Spinal cord (tissue), 10 donors: ENCODE measurements at places on chromosomes 12 and 14.

DNA sequence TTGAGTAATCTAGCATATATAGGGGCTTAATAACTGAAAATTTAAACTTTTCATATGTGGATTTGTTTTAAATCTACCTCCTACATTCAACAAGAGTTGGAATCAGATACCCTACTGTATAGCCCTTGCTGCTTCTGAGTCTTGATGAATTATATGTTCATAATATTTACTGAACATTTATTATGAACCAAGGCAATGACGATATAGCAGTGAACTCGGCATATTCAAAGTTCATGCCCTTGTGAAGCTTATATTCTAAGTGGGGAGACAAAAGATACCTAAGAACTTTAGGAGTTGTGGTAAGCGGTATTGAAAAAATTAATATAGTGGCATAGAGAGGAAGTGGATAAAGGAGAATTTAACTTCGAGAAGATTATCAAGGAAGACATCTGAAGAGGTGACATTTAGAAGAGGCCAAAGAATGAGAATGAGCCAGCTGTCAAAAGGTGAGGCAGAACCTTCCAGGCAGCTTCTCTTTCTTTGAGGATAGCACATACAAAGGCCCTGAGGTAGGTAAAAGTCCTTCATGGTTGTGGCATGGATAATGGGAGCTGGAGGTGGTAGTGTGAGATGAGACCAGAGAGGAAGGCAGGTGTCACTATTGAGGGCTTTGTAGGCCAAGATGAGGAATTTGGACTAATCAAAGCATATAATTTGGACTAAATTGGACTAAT lies 10.2 kb downstream of the EID3 start:
- no peak overlapping the region for H3K27ac ChIP-seq
- H3K4me1 ChIP-seq = no peaks in the 10 kb centered on the region
- H3K36me3 ChIP-seq = peaks cover 20% of the 10 kb centered on the region
- no peak overlapping the region for H3K4me3 ChIP-seq

DNA sequence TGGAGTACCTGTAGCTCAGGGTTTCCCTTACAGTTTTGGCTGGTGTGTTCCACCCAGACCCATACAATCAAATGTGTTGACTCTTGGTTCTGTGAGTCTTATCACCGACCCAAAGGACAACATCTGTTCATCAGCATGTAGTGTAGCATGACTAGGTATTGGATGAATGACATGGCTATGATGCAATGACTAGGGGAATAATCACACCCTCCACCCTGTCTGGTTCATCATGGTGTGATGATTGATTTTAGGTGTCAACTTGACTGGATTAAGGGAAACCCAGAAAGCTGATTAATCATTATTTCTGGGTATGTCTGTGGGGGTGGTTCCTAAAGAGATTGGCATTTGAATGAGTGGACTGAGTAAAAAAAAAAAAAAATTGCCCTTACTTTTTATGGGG lies 311.3 kb downstream of the DPF3 start:
- H3K4me3 ChIP-seq = no peak overlapping the region
- H3K27ac ChIP-seq = no peak overlapping the region
- no peak for DNase-seq
- no peaks in the 10 kb centered on the region for H3K4me1 ChIP-seq

GRCh38 chr14:39050389-39050788 lies 52.6 kb downstream of the SEC23A start:
- peaks cover 31% of the 10 kb centered on the region for H3K36me3 ChIP-seq
- no peak overlapping the region for H3K4me3 ChIP-seq
- H3K27ac ChIP-seq = no peak overlapping the region
- DNase-seq = no peak
- no peaks in the 10 kb centered on the region for H3K27me3 ChIP-seq
- no peaks in the 10 kb centered on the region for H3K4me1 ChIP-seq

GRCh38 chr14:96062506-96062905 lies 23.3 kb downstream of the C14orf132 start:
- H3K27me3 ChIP-seq = no peaks in the 10 kb centered on the region
- DNase-seq = no peak
- H3K36me3 ChIP-seq = no peaks in the 10 kb centered on the region
- peaks cover 36% of the 10 kb centered on the region for H3K4me1 ChIP-seq
- H3K4me3 ChIP-seq = no peak overlapping the region
- no peak overlapping the region for H3K27ac ChIP-seq

DNA sequence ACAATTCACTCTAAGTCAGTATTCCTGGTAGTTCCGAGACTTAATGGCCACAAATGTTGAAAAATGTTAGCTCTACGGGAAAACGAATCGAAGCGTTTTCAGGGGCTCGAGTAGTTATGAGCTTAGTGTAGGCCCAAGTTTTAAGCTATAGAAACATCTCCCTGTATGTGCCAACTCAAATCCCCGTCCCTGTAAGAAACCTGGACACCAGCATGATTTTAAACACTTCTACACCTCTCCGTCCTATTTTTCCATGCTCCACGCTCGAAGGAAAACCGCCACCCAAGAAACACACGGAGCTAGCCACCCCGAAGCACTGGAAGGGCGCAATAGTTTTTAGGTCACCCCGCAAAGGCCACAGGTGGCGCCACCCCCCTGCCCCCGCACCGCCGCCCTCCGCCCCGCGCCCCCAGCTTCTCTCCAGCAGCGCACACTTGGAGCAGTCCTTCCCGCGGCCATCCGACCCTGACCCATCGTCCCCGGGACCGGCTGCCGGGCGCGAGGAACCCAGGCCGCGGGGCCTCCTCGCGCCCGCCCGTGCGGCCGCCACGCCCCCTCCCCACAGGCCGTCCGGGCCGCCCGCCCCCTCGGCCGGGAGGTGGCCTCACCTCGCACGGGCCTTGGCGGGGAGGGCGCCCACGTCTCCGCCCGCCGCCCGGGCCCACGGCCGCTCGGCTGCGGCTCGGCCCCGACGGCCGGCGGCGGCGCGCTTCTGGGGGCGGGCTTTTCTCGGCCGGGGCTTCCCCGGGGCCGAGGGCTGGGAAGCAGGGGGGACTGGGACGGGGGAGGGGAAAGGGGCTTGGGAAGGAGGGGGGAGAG lies 522 bp downstream of the R3HDM2 start:
- peaks cover 9% of the 10 kb centered on the region for H3K4me1 ChIP-seq
- peak overlapping the region; percentile 67 for H3K4me3 ChIP-seq
- peak overlapping the region; percentile 91 for H3K27ac ChIP-seq
- H3K36me3 ChIP-seq = peaks cover 5% of the 10 kb centered on the region

DNA sequence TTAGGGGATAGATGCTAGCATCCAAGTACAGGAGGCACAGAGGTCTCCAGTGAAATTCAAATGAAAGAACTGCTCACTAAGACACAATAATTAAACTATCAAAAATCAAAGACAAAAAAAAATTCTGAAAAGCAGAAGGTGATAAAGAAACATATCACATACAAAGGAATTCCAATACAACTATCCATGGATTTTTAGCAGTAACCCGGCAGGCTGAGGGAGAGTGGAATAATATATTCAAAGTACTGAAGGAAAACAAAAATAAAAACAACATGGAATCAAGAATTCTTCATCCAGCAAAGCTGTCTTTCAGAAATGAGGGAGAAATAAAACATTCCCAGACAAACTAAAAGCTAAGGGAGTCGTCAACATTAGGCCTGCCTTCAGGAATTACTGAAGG lies 31.9 kb downstream of the A2M start:
- no peak for DNase-seq
- H3K27me3 ChIP-seq = no peaks in the 10 kb centered on the region
- no peaks in the 10 kb centered on the region for H3K36me3 ChIP-seq
- H3K4me3 ChIP-seq = no peak overlapping the region

DNA sequence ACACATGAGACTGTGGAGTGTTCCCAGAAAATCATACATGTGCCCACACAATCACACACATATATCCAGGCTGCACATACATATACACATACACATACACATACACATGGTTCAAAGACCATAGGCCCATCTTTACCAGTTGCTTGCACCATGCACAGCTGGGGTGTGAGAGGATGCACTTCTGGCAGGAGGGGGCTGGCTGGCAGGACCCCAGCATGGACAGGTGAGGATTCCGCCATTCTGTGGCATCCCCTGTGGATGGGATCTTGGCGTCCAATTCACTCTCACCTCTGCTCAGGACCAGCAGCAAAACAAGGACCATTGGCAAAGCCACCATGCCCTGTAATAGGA lies 7.0 kb downstream of the ITGB7 start:
- H3K27me3 ChIP-seq = peaks cover 27% of the 10 kb centered on the region
- no peak overlapping the region for H3K27ac ChIP-seq

DNA sequence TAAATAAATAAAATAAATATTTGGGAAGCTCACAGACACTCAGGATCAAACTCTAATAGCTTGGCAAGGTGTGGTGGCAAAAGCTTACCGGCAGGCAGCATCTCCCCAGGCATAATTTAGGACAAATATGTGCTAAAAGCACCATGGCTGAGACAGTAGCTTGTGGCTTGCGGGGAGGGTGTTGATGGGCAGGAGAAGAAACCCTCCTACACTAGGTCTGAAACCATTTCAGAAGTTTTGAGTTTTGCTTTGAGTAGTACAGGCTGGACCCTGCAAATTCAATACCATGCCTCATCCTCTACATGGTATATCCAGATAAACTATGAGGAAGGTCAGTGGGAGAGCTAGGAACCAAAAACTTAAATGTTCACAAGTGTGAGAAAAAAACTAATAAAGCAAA lies 33.1 kb downstream of the MAP3K9 start:
- no peak for DNase-seq
- H3K27me3 ChIP-seq = no peaks in the 10 kb centered on the region
- H3K36me3 ChIP-seq = no peaks in the 10 kb centered on the region
- H3K4me3 ChIP-seq = no peak overlapping the region

DNA sequence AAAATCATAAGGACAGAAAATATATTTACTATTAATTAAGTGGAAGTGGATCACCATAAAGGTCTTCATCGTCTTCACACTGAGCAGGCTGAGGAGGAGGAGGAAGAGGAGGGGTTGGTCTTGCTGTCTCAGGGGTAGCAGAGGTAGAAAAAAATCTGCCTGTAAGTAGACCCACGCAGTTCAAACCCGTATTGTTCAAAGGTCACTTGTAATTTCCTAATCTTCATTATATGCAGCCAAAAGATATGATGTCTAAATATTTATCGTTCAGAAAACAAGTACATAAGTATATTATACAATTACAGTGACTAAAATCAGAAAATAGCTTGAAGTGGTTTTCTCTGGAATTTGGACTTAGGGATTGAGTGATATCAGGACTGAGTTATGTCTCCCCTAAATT lies 72.1 kb downstream of the GTF2A1 start:
- no peak overlapping the region for H3K4me3 ChIP-seq
- H3K36me3 ChIP-seq = no peaks in the 10 kb centered on the region
- no peak for DNase-seq
- H3K27ac ChIP-seq = no peak overlapping the region
- H3K27me3 ChIP-seq = no peaks in the 10 kb centered on the region

DNA sequence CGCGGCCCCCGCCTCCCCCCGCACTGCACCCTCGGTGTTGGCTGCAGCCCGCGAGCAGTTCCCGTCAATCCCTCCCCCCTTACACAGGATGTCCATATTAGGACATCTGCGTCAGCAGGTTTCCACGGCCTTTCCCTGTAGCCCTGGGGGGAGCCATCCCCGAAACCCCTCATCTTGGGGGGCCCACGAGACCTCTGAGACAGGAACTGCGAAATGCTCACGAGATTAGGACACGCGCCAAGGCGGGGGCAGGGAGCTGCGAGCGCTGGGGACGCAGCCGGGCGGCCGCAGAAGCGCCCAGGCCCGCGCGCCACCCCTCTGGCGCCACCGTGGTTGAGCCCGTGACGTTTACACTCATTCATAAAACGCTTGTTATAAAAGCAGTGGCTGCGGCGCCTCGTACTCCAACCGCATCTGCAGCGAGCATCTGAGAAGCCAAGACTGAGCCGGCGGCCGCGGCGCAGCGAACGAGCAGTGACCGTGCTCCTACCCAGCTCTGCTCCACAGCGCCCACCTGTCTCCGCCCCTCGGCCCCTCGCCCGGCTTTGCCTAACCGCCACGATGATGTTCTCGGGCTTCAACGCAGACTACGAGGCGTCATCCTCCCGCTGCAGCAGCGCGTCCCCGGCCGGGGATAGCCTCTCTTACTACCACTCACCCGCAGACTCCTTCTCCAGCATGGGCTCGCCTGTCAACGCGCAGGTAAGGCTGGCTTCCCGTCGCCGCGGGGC lies at the start of gene FOS:
Gene FOS, plus strand, starts transcription at position 407 of the 731 bp plus-strand sequence. Its CDS starts 155 bp downstream, at position 562.
- peaks cover 11% of the 10 kb centered on the region for H3K36me3 ChIP-seq
- peaks cover 3% of the 10 kb centered on the region for H3K27me3 ChIP-seq

DNA sequence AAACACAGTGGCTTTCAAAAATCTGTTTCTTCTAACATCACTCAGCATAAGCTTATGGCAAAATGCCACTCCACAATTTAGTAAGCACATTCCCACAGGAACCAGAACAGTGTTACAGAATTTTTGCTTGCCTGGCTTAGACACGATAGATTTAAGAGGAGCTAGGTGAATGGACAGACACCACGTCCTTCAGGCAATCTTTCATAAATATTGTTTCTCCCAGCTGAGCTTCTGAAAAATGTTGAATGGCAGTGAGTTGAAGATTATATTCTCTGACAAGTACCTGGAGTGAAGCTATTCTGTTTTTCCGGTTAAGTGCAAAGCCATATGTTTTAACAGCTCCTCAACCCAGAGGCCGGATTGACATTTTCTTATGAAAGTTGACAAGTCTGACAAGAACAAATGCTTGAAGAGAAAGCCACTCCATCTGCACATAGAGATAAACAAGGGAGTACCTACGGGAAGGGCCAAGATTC lies 102.0 kb downstream of the FSCB start:
- H3K36me3 ChIP-seq = no peaks in the 10 kb centered on the region
- H3K27ac ChIP-seq = no peak overlapping the region
- H3K4me3 ChIP-seq = no peak overlapping the region
- H3K4me1 ChIP-seq = no peaks in the 10 kb centered on the region
- H3K27me3 ChIP-seq = no peaks in the 10 kb centered on the region
- peak; percentile 56 for DNase-seq

GRCh38 chr14:104573930-104574329 lies 5.6 kb upstream of the C14orf180 start:
- DNase-seq = no peak
- H3K27me3 ChIP-seq = peaks cover 3% of the 10 kb centered on the region
- no peak overlapping the region for H3K4me3 ChIP-seq
- H3K4me1 ChIP-seq = peaks cover 61% of the 10 kb centered on the region

GRCh38 chr14:56176530-56176929 lies 58.3 kb downstream of the PELI2 start:
- no peak for DNase-seq
- no peak overlapping the region for H3K27ac ChIP-seq
- H3K27me3 ChIP-seq = no peaks in the 10 kb centered on the region
- H3K36me3 ChIP-seq = peaks cover 2% of the 10 kb centered on the region

DNA sequence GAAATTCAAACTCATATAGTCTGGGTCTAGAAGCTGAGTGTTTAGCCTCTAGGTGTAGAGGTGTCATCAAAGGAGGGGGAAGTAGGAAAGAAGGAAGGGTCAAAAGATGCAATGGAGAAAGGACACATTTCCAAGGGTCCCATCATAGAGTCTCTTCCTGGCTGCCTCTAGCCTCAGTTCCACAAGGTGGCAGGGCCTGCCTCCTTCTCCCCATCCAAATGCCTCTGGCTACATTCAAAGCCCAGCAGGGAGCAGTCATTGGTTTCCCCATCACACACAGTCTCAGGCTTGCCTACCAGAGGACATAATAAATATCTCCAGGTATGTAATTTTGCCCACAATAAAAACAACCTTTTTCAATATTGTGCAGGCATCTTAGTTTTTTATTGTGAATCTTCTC lies 2.1 kb upstream of the CCT2 start:
- H3K27ac ChIP-seq = no peak overlapping the region
- no peak for DNase-seq
- peaks cover 6% of the 10 kb centered on the region for H3K36me3 ChIP-seq
- no peak overlapping the region for H3K4me3 ChIP-seq
- H3K4me1 ChIP-seq = peaks cover 5% of the 10 kb centered on the region
- no peaks in the 10 kb centered on the region for H3K27me3 ChIP-seq

- no peaks in the 10 kb centered on the region for H3K36me3 ChIP-seq
- no peak overlapping the region for H3K4me3 ChIP-seq
- no peak overlapping the region for H3K27ac ChIP-seq
- DNase-seq = no peak
- no peaks in the 10 kb centered on the region for H3K27me3 ChIP-seq
Observed at GRCh38 chr12:131063960-131064359, 110.3 kb downstream of the ADGRD1 start.
